ENCODE measurements at places on chromosomes 2 and 18.

DNA sequence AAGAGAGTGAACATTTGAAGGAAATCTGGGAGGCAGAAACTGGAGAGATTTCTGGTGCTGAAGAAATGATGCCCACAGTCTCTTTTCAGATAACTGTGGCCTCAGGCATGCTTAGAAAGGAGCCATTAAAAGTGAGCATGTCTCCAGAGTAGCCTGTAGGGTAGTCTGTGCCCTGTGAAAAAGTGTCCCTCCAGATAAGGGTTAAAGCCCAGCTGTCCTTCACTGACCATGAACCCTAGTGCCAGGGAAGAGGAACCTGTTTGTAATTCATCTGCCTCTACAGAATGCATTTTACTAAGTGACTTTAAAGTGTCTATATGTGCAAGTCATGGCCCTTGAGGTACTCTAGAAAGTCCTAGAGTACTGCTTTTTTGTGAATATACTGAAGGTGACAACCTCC is 30.5 kb upstream of the EHBP1 start:
- DNase-seq: no peak

DNA sequence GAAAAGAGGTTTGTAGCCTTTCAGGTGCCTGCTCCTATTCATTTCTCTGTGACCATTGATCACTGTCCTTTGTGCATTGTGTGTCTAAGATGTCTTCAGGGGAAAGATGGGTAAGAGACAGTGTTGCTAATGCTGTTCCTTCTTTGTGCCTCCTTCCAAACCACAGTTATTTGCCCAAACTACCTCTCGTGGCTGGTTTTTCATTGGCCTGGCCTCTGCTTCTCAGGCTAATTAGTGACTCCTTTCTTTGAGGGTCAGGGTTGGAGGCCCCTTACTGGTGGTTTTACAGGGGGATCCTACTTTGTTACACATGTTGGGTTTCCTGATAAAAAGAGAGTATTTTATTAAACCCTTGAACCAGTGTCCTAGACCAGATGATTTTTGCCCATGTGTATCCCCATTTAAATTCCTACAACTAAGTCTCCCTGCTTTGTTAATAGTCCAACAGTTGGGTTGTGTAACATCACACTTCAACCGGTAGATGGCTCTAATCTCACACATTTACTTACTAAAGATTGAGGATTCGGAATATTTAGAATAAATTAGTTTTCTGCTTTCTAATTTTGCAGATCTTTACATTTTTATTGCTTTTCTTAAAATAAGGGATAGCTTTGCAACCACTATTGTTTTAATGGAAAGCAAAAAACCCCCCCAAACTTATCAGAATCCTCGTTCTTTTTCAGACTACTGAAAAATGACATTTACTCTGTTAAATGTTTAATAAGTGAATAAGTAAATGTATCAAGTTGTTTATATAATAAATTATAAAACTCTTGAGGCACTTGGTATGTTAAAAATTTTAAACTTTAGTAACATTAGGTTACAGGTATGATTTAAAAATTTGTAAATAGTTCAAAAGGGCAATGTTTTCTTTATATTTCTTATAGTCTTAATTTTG is 2.4 kb downstream of the MARS2 start:
- DNase-seq: peak; percentile 51

GRCh38 chr2:155412598-155412997 is 714.1 kb downstream of the KCNJ3 start:
- DNase-seq: no peak

- DNase-seq: no peak
Measured at GRCh38 chr18:36415625-36416024, 118.1 kb downstream of the FHOD3 start.

- no peak for DNase-seq
Measured at GRCh38 chr2:237322564-237322963, 91.4 kb downstream of the COL6A3 start.

- DNase-seq: no peak
Measured at GRCh38 chr2:54372361-54372760, 83.8 kb upstream of the SPTBN1 start.

- DNase-seq: no peak
Measured at GRCh38 chr2:126764686-126765265, 108.8 kb downstream of the GYPC start.

DNA sequence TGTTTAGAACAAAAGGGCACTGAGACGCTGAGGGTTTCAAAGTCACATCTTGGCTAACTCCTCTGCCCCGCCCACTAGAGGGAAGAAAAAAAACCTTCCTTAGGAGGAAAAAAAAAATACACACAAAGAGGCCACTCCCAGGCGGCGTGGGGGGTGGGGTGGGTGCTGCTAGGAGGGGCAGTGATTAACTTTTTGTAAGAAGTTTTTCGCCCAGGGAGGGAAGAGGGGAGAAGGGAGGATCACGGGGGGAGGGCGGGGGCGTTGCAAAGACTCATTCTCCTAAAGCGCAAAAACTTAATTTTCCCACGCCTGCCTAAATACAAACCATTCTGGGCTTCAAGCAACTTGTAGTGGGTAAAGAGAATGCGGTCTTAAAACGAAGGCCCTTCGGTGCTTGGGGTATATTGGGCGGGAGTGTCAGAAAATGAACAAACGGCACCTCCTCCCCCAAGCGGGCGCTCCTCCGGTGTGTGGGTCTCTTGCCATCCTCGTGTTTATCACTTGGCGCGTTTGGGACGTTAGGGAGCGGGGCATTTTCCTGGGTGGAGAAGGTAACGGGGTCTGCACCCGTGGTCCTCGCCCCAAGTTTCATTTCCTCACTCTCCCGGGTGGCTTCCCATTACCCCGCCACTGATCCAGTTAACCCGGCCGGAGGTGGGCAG is 1.7 kb downstream of the CXCR4 start:
- peak; percentile 87 for DNase-seq

DNA sequence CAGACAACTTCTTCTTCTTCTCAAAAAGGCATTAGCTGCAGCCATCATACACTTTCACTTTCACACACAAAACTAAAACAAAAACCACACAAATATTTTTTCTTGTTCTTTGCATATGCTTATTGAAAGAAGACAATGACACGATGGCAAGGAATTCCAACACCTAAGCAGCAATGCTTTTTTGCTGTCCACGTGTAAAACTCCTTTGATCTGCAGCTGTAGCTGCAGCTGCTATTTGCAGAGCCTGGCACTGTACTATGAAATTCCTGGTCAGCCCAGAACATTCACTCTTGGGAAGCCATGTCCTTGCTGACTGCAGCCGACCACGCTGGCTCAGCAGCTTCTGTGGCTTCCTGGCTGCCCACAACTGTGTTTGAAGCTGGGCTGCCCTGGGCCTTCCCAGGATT is 316.2 kb downstream of the CDH2 start:
- no peak for DNase-seq

GRCh38 chr18:36620788-36621187 is 208.0 kb downstream of the TPGS2 start:
- DNase-seq: no peak

GRCh38 chr2:79223539-79223938 is 64.0 kb upstream of the REG3A start:
- no peak for DNase-seq

DNA sequence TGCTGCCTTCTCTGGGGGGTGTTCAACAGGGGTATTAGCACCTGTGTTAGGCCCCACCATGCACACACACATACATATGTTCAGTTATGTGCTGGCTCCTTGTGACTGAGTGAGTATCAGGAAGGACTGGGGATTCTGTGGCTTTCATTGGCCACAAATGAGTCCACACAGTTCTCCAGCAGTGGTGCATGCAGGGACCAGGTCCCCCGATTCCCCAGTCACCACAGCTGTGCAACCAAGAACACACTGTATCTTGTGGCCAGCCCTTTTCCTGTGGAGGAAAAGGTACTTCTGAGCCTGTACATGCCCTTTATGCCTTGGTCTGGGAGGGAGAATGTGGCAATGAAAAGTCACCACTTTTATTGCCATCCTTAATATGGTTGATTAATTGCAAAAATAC is 74.9 kb upstream of the KLF7 start:
- DNase-seq: no peak

DNA sequence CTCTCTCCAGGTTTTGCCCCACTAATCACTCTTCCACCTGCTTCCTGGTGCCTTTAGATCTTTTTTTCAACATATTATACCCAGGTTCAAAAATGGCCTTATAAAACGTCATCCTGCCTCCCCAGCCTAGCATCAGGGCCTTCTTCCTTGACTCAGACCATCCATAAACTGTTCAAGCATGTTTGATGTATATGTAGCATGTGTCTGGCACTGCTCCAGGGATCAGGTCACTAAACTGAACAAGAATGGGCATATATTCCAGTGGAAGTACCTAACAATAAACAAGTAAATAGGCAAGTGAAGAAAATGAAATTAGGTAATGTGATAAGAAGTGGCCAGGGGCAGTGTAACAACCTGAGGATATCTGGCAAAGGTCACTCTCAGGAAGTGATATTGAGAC is 141.2 kb downstream of the TRIB2 start:
- no peak for DNase-seq

GRCh38 chr2:149221002-149221401 is 109.4 kb upstream of the LYPD6 start:
- DNase-seq: no peak

GRCh38 chr2:207873794-207874193 is 104.1 kb upstream of the FZD5 start:
- no peak for DNase-seq

- DNase-seq: no peak
Measured at GRCh38 chr18:51751901-51752300, 554.4 kb upstream of the MEX3C start.

- no peak for DNase-seq
Measured at GRCh38 chr18:51857989-51858388, 482.0 kb upstream of the DCC start.

GRCh38 chr2:73942664-73943063 is 16.0 kb downstream of the DGUOK start:
- DNase-seq: no peak

DNA sequence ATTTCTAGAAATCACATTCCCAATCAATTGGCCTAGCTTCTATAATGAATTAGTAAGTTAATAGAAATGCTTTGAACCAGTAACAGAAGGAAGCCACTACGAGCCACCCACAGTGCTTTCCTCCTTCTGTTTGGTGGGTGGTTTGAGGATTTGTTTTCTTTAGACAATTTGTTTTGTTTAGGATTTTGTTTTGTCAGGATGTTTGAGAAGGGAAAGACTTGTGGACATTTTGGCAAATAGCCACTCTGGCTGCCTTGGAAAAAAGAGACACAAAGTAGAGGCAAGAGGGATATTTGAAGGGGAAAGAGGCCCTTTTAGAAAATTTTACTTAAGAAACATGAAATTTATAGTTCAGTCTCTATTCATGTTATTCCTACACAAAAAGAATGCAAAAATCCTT is 47.7 kb downstream of the TANK start:
- DNase-seq: no peak

- no peak for DNase-seq
Measured at GRCh38 chr2:69645921-69646320, 2.4 kb upstream of the AAK1 start.

DNA sequence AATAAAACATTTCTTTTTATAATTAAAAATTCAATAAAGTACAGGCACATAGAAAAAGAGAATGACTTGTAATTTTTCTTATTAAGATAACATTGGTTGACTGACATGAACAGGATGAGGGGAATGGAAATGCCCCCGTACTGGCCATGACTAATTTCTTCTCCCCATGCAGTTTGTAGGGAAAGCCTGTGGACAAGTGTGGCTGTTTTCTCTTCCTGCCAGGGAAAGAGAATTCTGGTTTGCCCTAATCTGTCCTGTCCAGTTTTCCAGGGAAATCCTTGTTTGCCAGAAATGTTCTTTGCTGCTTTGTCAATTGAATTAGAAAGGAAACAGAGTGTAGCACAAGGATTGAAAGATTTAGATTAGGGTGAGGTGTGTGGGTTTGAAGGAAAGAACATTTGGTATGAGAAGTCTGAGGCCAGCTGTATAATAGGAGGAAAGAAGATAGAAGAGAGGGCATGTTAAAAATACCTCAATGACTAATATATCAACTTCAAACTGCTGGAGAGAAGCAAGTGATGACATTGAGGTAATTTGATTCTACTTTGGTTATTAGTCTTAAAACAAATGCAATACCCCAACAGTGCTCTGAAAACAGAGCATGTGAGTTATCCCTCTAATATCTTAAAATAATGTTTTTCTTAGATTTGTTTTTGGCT is 593.9 kb upstream of the ZNF804A start:
- DNase-seq: no peak

- DNase-seq: no peak
Measured at GRCh38 chr2:96265349-96265839, 403 bp downstream of the TMEM127 start.

DNA sequence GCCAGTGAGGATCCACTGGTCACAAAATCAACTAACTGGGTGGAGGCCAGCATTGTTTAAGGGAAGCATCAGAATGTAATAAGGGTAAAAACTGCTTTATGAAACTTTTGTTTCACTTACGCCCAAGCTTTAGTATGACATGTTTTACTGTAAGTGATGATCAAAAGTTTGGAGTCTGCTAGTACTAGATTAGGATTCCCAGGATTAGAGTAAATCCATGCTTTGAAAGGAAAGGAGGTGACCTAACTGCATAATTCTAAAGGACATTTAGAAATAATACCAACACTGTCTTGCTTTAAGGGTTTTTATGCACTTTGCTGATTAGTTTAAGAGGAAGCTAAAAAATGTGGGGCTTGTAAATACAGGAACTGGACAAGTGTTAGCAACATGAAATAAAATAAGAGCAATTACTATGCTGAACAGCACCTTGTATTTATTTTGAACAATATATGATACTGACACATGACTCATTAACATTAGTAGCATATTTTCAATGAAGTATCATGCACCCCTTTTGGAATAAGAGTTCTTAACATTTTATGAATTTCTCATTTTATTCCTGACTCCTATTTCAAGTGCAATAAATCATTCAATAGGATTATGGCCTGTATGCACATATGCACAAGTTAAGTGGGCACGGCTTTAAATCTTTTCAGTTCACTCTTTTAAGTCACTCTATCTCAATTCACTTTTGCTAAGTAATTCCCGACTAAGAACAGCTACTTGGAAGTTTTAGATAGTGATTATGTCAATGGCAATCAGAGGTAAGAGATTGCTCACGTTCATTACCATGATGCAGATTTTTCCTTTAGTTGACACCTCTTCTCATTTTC is 62.5 kb downstream of the STK39 start:
- no peak for DNase-seq

DNA sequence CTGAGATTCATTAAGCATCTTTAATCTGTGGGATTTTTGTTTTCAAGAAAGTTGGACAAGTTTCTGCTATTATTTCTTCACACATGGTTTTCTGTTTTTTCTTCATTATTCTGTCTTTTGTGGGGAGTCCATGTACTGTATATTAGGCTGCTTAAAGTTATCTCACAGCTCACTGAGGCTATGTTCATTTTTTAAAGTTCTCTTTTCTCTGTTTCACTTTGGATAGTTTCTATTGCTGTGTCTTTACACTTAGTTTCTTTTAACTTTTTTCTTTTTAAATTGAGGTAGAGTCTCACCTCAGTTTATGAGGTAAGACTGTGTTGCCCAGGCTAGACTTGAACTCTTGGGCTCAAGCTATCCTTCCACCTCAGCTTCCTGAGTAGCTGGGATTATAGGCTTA is 8.6 kb downstream of the OSBPL6 start:
- no peak for DNase-seq

DNA sequence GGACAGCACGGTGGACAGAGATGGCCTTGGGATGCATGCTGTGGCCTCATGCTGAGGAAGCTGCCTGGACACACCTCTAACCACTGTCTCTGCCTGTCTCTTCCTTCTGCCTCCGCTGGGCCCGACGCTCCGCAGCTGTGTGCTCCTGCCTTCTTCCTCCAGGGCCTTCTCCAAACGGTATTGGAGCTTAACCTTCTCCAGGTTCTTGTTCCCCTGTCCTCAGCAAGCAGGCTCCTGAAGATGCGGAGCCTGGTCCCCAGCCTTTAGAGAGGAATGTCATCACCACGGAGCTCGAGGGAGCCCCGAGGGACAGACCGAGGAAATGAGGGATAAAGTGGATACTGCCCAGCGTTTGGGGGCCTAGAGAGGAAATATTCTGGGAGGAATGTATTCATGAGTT is 155.1 kb downstream of the DYSF start:
- no peak for DNase-seq

Data from B cell (primary cell).